ENCODE measurements at places on chromosomes 1 and 21. TPM values are rescaled to one million over a fixed set of nuclear protein-coding genes. Genes with fewer than 3 reads are reported as not detected.

ABCA4 gene
- total RNA-seq, result 0.65 TPM

GJB5 gene
- not detected for total RNA-seq

PGLYRP4 gene
- total RNA-seq, result not detected

PHLDA3 gene
- total RNA-seq, result 176 TPM

RGS1 gene
- not detected for total RNA-seq

S100A12 gene
- not detected for total RNA-seq

Data from smooth muscle cell of the pulmonary artery (primary cell).